ENCODE measurements at places on chromosomes 12 and 14.

DNA sequence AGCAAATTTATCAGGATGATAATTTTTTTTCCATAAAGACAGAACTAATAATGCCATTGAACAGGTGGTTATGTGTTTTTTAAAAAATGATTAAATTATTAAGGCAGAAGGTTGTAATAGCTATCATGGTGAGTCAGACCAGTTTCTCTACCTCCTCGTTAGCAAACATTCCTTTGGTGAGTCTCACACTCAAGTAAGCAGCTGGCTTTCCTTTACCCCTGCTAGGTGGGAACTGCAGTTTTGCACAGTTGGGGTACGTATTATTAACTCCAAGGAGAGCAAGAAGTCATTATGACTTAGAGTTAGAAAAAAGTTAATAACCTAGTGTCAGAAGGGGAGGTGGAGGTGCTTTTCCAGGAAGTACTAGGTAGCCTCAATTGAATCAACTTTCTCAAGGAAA is 165.3 kb downstream of the SNAPC1 start:
- no peak for DNase-seq

DNA sequence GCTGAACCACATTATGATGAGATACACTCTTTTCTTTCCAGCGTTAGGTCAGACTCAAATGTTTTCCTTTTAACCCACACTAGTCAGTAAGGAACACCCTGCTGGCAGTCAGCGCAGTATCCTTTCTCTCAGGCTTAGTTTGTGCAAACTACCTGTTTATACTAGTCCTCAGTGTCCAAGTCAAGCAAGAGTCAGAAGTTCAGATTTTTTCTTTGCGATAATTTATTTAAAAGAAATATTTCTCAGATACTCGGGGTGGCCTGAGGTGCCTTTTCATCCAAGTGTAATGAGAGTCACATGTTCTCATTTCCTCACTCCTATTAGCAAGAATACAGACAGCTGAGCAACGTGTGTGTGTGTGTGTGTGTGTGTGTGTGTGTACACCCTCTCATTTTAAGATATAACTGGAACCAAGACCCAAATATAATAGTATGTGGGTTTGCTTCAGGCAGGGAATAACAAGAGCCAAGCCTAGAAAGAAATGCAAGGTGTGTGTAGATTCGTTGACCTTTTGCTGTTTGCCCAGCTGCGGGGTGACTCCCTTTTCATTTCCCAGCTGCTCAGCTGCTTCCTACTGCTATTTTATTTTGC is 182.7 kb downstream of the KICS2 start:
- no peak for DNase-seq

DNA sequence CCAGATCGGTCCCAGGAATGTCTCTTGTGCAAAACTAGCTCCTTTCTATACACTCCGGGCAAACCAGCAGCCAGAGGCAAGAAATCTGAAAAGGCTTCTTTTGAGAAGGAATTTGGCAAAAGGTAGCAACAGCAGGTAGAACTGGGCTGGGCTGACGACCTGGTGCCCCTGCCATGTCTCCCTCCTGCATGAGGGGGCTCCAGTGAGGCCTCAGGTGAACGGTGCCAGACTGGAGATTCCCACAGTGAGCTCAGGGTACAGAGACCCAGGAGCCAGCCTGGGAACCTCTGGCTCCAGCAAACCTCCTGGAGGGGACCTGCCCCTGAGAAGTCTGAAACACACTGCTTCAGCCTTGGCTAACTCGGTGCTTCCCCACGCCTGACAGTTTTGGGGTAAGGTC is 10.8 kb downstream of the ITPK1 start:
- no peak for DNase-seq

DNA sequence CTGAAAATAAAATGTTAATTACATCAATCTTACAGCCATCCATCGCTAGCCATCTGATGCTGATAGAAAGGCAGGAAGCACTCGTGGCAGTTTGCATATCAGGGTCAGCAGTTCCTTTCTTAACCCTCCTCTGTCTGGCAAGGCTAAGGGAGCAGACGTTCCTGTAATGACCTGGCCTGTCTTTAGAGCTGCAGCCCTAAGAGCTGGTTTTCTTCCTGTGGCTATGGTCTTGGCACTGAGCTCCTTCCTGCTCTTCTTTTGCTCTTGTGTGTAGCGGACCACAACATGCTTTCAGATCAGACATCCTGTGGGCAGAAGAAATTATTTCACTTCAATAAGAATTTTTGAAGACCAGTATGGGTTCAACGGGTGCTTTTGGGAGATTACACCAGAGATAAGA is 170.4 kb downstream of the DAD1 start:
- no peak for DNase-seq

GRCh38 chr12:9755035-9755434 is 5.7 kb downstream of the CD69 start:
- DNase-seq, result no peak

- DNase-seq, result no peak
Observed at GRCh38 chr12:108566452-108566851, 4.1 kb downstream of the ISCU start.

- DNase-seq, result no peak
Observed at GRCh38 chr12:482061-482460, 22.3 kb downstream of the B4GALNT3 start.

DNA sequence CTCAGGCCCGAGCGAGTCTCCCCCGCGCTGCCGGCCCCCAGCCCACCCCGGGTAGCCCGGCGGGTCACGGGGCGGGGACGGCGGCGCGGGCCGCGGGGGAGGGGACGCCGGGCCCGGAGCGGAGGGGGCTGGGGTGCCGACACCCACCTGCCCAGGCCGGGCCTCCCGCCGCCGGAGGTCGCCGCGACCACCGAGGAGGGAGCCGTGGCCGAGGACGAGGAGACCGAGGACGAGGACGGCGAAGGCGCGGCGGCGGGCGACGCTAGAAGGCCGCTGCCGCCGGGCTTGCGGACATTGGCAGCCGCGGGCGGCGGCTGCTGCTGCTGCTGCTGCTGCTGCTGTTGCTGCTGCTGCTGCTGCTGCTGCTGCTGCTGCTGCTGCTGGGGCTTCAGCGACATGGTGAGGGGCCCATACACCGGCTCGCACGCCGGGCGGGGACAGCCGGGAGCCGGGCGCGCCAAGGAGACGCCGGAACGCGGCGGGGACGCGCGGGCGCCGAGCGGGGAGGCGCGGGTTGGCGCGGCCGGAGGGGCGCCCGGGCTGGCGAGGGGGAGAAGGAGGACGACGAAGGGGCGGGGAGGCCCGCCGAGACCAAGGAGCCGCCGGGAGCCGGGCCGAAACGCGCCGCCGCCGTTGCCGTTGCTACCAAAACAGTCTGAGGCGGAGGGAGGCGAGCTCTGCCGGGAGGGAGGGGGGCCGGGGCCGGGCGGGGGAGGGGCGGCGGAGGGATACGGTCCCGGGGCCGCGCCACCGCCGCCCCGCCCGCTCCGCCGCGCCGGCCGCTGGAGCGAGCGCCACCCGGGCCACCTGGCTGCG is at the start of gene ATXN2:
TSS of gene ATXN2 (minus strand) at position 679 of the 816 bp plus-strand sequence. CDS start at position 398, 281 bp downstream.
- DNase-seq, result peak; percentile 47

- DNase-seq, result no peak
Observed at GRCh38 chr12:20883288-20883687, 72.8 kb downstream of the SLCO1B3 start.

GRCh38 chr14:61343471-61343870 is 22.1 kb downstream of the PRKCH start:
- no peak for DNase-seq

DNA sequence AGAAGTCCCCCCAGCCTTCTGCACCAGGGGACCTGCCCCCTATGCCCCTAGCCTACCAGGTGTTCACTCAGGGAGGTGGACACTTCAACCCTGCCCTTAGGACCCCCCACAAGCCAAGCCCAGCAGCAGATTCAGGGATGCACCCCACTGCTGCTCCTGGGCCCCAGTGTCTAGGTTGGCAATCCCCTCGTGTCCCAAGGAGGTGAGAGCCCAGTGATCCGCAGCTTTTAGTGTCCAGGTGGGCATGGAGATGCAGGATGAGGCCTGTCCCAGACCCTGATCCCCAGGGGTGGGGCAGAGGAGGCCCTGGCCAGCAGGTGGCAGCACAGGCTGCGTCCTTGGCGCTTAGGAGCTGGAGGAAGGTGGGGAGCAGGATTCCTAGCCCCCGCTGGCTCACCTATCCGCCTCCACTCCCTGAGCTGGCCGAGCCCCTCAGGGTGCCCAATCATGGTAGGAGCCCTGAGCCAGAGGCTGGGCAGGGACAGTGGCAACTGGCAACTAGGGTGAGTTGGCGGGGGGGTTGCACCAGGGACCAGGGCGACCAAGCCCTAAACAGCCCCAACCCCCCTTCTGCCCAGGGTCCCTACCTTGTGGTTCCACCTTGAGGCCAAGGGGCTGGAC is 4.1 kb downstream of the CKB start:
- no peak for DNase-seq

- peak; percentile 69 for DNase-seq
Observed at GRCh38 chr12:569803-570434, 93.3 kb downstream of the NINJ2 start.

GRCh38 chr12:39367494-39367893 is 75.4 kb downstream of the KIF21A start:
- DNase-seq, result no peak

DNA sequence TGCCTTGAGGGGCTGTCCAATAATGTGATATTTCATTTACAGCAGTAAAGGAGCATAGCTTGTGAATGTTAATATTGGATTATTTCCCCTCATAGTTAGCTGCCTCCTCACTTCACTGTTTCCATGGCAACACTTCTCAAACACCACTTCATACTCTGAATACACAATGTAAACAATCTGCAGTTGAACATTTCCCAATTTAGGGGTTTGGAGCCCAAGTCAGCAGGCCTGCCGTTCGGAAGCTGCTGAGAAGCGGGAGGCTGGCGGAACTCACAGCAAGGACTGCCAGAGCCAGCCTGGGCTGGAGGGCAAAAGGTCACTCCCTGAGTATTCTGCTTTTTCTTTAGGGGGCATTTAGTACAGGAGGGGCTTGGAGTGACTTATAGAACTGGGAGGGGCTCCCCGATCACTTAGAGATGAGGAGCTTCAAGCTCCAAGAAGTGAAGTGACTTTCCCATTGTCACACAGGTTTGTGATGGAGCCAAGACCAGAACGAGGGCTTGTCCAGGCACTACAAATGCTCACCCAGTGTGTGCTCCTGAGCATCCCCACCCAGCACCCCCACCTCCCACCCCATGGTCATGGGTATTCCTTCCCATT is 12.1 kb upstream of the SLC24A4 start:
- no peak for DNase-seq

- DNase-seq, result no peak
Observed at GRCh38 chr12:103495469-103496456, at the start of gene C12orf42. Gene C12orf42 (minus strand): TSS chr12:103495968. CDS start chr12:103478426, 17,542 bp downstream.

GRCh38 chr12:113903381-113903863 is 62.7 kb downstream of the RBM19 start:
- no peak for DNase-seq

DNA sequence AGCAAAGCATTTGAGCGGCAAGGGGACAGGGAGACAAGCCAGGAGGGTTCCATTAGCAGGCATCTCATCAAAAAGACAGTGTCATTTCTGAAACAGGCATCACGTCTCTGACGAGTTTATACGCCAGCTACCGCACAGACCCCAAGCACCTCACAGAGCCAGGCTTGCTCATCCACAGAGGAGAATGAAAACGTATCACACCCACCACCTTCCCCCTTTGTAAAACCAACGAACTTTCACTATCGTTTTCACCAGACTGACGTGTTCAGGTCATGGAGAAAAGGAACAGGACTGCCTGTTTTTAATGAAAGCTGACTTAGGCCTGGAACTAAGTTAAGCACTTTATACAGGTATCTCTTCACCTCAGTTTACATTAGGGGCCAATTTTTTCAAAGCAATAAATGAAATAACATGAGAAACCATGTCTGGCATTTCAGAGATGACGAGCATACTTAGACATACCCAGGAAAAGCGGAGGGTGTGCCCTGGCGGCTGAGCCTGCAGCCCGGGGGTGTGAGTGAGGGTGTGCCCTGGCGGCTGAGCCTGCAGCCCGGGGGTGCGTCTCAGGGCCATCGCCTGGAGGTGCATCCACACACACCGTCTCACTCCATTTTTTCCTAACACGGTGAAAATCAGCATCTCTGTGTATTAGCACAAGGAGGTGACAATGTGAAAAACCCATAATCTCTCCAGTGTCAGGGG is 41.9 kb downstream of the STX2 start:
- no peak for DNase-seq

- no peak for DNase-seq
Observed at GRCh38 chr14:44613061-44613712, 106.1 kb upstream of the FSCB start.

DNA sequence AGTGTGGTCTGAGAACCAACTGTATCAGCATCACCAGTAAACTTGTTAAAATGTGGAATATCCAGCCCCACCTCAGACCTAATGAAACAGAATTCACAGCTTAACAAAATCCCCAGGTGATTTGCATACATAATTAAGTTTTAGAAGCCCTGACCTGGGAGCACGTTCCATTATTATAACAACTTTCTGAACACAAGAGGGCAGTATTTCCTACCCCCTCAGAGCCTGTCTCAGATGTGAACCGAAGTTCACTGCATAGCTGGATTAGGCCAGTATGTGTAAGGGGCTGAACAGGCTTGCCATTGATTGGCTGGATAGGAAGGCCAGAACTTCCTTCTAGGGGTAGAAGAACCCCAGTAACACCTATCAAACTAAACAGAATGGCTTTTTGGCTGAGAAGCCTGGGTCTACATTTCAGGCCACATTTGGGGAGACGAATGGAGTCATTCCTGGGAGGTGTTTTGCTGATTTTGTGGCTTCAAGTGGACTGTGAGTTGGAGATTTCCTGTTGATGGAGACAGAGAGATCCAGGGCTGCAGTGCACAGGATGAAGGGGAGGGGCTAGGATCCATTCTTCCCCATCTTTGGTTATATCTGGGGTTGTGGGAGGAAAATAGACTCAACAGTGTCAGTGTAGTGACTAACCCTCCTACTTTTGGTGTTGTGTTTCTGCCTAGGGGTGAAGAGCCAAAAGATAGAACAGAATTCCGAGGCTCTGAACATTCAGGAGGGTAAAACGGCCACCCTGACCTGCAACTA is 94.7 kb upstream of the OR4E1 start:
- peak; percentile 16 for DNase-seq

GRCh38 chr14:59262717-59263454 is 74.4 kb downstream of the DAAM1 start:
- DNase-seq, result no peak

GRCh38 chr14:103519837-103520212 is 2.8 kb downstream of the CKB start:
- DNase-seq, result no peak

DNA sequence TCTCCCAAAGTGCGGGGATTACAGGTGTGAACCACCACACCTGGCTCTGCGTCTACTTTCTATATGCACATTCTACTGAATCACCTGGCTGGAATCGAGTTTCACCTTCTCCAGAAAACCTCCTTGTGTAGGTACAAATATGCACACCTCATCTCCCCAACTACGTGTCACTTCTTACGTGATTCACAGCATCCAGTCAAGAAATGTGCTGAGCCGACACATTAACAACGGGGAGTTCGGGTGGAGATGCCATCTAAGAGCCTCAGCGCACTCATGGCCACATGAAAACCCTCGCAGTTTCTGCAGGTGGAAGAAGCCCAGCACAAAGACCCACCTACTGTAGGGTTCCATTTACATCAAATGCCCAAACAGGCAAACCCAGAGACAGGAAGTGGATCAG is 29.3 kb downstream of the P2RX2 start:
- no peak for DNase-seq
